ENCODE measurements at places on chromosomes 6 and 20. TPM values are rescaled to one million over a fixed set of nuclear protein-coding genes. Genes with fewer than 3 reads are reported as not detected.

Gene SRMS
- total RNA-seq, result not detected

Gene IYD
- not detected for total RNA-seq

Gene WFDC12
- total RNA-seq, result 4.4 TPM

Gene ANKRD66
- total RNA-seq, result not detected

Gene FUT9
- total RNA-seq, result not detected

Gene SLC17A3
- total RNA-seq, result not detected

Gene PRR18
- total RNA-seq, result not detected

Gene CGAS
- total RNA-seq, result 8.3 TPM

Gene LGSN
- total RNA-seq, result not detected

Gene PAQR8
- total RNA-seq, result 8.8 TPM

Gene SEMG1
- not detected for total RNA-seq

Gene SPEF1
- total RNA-seq, result not detected

DNA sequence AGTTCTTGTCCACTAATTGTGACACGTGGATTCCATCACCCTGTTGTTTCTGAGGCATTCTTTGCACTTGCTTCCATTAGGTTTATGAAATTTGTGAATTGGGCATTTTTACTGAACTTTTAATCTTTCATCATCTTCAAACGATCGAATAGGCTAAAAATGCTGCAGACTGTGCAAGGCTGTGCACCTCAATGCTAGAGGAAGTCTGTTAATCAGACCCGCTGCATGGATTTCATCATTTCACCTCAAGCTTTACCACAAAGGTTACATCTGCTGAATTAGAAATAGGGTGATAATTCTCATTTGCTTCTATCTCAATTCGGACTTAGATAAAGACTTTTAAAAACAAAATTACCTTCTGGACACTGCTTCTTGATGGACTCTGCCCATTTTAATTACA, 27.8 kb upstream of the F13A1 start:
- DNase-seq, result no peak

DNA sequence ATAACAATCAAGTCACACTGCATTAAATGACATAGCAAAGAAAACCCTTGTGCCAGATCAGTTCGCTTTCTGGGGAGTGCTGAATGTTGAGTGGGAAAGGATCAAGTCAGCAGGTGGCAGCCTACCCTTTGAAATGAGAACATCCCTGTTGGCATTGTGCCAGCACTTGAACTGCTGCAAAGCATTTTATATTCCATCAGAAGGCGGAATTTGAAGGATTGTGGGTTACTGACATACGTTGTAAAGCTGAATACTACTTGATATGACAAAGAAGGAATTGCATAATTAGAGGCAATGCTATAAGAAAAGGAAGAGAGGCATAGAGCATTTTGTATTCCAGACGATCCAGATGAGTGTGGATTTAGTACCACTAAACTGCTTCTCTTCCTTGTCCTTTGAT, 26.5 kb downstream of the BCKDHB start:
- no peak for DNase-seq

GRCh38 chr6:161522276-161522675, 248.4 kb upstream of the AGPAT4 start:
- DNase-seq, result no peak

DNA sequence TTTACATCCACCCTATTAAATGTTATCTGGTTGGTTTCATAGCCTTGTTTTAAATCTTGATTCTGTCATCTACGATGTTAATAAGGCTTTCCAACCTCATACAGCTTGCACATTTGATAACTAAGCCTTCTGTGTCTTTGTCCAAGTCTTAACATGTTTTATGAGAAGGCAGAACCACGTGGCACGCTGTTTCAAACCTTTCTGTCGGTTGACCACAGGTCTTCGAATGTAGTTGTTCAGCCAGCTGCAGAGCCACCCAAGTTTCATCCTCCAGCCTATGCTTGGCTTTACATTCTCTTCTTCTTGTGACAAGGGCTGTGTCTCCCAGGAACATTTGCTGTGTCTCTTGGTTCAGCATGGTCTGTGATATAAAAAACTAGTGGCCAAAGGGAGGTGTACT, 15.7 kb upstream of the SGK2 start:
- DNase-seq, result no peak

GRCh38 chr6:55937951-55938690, 62.7 kb upstream of the BMP5 start:
- no peak for DNase-seq

- no peak for DNase-seq
Observed at GRCh38 chr6:168128006-168128630, 49.1 kb upstream of the FRMD1 start.

DNA sequence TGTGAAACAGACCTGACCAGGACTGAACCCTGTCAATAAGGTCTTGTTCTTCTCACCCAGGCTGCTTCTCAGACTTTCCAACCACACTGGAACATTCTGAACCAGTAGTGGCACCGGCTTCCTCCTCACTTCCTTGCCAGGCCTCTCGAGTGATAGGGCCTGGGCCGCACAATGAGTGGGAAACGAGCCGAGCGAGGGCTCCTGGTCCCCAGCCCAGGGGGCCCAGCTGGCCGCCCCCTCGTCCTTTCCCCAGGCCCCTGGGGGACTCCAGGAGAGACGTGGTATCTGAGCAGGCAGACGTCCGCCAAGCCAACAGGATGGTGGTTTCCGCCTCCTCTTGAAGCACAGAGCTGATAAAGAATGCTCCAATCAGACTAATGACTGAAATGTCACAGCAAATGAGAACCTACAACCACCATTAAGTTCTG, 117.9 kb downstream of the GMDS start:
- DNase-seq, result no peak

DNA sequence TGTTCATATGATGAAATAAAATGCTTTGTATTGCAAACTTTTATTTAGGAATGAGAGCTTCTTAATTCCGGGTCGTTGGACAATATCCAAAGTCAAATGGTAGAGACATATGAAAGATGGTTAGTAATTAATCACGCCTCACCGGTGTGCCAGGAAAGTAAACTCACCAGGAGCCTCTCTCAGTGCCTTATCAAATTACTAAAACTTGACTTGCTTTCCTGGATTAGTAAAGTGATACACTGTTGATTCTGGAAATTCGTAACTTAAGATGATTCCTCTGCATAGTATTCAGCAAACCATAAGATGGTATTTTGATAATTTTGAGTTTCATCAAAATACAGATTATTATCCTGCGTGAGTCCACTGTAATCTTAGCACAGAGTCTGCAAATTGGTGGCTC, 115.2 kb downstream of the PAX1 start:
- DNase-seq, result no peak

DNA sequence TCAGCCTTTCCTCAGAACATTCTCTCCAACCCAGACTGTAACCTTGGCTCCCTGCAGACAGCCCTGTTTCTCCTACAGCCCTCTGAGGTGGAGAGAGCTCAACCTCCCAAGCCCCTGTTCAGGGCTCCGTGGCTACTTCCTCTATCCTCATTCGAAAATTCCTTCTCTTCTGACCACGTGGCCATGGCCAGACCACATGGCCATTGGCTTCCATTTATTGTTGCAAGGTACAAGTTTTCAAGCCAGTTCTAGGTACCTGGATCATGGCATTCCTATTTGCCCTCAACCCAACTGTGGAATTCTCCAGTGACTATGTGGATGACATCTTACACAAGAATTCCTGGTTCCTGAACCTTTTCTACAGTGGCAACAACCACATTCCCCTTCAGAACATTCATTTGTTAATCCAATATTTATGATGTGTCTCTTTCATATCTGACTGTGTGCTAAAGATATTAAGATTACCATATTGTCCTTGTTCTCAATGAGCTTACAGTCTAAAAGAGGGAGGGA, 161.9 kb downstream of the GMPR start:
- DNase-seq, result no peak

- DNase-seq, result no peak
Observed at GRCh38 chr6:90465686-90466085, 121.2 kb downstream of the MAP3K7 start.

DNA sequence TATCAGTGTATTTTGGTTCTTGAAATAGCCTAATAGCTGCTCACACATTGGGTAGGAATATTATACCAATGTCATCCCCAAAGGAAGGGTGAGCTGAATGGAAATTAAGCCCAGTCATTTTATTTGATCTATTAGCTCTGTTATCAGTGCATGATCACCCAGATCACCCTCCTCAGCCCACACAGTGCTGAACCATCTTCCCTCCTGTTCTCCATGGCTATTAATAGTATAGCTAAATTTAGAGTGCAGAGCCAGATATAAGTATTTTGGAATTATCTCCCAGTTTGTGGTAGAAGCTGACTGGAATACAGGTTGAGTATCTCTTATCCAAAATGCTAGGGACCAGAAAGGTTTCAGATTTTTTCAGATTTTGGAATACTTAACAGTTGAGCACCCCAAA, 45.4 kb downstream of the KCTD20 start:
- no peak for DNase-seq

DNA sequence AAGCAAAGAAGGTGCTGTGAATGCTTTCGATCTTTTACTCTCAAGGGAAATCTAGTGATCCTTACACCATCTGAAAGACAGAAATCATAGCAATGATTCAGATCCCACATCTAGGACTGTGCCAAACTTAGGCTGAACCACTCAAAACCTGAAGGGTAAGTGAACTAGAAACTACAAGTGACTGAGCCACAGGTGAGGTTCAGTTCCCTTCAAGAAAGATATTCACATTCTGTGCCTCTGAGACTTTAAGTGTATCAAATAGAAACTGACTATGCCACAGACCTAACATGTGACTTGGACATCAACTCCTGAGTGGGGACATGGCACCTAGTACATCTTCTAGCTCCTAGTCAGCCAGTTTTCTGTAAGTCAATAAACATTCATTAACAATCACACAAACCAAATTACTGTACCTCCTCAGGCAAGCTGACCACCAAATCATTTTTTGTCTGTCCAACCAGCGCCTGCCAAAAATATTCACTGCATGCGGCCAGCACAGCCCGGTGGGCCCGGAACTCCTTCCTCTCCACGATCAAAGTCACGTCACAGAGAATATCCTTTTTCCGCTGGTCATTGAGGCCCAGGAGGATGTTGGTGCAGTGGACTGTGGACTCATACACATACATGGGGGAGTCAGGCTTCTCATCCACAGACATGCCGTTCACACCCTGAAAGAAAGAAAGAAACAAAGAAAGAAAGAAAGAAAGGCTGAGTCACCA, 114.1 kb downstream of the GJA10 start:
- DNase-seq, result no peak

GRCh38 chr6:135667691-135668455, 170.3 kb upstream of the AHI1 start:
- no peak for DNase-seq

DNA sequence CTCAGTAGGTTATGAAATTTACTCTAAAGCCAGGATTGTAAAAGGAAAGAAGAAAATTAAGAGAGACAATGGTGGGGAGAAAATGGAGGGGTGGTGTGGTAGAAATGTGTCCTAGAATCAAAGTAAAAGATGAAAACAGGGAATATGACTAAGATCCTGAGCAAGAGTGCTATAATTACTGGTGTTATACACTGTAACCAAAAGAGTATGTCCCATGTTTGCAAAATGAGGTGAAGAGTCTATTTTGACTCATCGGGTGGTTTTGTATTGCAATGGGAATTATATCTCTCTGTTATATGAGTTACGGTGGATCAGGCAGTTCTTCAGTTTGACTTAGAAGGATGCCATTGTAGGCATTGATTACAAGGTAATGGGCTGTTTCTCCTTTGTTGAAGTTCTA, 8.5 kb downstream of the L3MBTL3 start:
- DNase-seq, result no peak

- DNase-seq, result no peak
Observed at GRCh38 chr20:10832141-10832540, 158.3 kb upstream of the JAG1 start.

- DNase-seq, result no peak
Observed at GRCh38 chr6:80433010-80433672, 326.7 kb downstream of the BCKDHB start.

DNA sequence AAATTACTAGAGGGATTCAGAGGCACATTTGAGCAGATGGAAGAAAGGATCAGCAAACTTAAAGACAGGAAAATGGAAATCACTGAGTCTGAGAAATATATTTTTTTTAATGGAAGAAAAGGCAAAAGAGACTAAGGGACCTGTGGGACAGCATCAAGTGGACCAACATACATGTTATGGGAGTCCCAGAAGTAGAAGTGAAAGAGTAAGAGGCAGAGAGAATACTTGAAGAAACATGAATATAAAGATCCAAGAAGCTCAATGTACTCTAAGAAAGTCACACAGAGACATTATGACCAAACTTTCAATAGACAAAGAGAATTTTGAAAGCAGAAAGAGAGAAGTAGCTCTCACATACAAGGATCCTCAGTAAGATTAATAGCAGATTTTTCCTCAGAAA, 39.5 kb downstream of the SMOC2 start:
- no peak for DNase-seq

DNA sequence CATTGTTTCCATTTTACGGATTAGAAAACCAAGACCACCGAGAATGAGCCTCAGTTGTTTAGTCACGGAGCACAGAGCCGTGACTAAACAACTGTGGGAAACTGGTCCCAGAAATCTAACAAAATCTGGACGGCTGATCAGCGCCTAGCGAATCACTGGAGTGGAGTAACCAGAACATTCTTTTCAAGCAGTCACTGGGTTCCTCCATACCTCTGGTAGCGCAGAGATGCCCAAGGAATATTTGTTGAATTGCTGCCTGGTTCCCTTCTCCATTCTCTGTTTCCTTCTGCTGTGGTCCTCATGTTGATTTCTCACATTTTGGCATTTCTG, 62.0 kb downstream of the GPX5 start:
- DNase-seq, result no peak

DNA sequence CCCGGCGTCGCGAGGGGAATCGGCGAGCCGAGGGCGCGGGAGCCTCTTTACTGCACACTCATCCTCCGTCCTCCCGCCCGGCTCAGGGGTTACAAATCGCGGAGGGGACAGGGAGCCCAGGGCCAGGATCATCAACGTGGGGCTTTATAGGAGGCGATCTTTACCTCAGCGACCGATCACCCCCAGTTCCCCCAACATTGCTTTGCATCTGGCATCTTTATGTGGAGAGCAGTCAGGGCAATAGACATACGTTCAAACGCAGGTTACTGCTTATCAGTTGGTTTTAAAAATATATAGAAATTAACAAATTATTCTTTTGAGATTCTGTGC, 634 bp downstream of the HSF2 start:
- DNase-seq, result peak; percentile 86

DNA sequence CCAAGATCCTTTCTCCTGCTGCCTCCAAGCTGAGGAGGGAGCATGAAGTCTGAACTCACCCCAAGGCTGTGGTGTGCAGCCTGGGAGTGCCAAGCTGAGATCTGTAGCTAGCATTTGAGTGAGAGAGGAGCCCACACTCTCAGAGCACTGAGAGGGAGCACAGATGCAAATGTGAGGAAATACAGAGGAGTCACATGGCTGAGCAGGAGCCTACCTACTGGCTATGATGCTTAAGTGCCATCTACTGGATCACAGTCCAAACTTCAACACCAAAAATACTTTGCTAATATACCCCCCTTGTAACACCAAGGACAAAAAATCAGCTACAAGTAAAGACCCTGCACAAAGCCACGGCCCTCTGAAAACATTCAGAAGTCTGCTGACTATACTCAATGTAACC, 94.4 kb upstream of the IMPG1 start:
- no peak for DNase-seq

GRCh38 chr20:52461582-52461981, 270.0 kb upstream of the ZFP64 start:
- no peak for DNase-seq

GRCh38 chr6:125001684-125002405, 39.6 kb downstream of the RNF217 start:
- DNase-seq, result no peak

Data from vagina (tissue), 2 donors.